ENCODE measurements at places on chromosomes 2 and 18.

DNA sequence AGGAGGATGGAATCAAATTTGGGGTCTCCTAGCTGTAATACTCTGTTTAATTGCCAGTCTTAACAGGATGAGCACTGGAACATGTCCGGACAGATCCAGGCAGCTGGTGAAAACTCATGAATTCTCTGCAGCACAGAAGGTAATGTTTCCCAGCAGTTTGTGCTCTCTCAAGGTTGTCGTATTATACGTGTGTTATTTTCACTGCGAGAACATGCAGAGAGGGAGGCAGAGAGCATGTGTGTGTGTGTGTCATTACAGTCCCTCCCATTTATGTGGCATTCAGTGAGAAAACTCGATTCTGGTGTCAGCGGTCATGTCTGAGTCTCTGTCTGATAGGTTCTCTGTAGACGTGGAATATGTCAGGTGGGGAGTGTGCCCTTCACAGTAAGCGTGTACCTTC lies 150.2 kb upstream of the POU3F3 start:
- no peak for DNase-seq

DNA sequence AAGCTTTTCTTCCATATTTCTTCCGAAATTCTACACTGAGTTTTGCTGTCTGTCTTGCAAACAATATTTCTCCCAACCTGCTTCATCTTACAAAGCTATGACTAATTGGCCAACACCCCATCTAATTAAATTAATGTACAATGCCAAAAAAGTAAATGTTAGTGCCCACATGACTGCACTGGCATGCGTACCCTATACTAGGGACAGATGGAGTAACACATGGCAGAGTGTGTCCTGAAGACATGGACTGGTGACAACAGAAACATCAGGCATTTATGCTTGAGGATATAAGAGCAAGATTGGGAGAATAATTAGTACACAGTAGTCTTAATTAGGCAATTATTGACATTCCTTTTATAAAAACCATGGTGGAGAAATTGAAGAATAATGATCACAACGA lies 66.8 kb downstream of the MREG start:
- no peak for DNase-seq

- no peak for DNase-seq
Observed at GRCh38 chr2:239289545-239289944, 111.3 kb downstream of the HDAC4 start.

DNA sequence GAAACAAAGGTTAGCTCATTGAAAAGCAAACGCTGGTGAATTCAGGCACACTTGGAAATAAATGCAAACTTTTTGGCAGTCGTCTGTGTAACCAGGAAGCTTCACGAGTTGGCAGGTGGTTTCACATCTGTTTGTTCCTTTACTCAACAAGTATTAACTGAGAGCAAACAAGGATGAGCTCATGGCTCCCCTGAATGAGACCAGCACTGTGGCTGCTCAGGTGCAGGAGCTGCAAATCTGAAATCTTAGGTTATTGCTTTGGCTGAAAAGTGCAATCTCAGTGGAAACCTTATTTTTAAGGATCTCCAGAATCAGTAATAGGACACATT lies 46.3 kb downstream of the SH3RF3 start:
- DNase-seq, result no peak

- no peak for DNase-seq
Observed at GRCh38 chr2:12718015-12718671, 1.4 kb downstream of the TRIB2 start.

GRCh38 chr2:224951723-224952481 lies 90.4 kb downstream of the DOCK10 start:
- no peak for DNase-seq

DNA sequence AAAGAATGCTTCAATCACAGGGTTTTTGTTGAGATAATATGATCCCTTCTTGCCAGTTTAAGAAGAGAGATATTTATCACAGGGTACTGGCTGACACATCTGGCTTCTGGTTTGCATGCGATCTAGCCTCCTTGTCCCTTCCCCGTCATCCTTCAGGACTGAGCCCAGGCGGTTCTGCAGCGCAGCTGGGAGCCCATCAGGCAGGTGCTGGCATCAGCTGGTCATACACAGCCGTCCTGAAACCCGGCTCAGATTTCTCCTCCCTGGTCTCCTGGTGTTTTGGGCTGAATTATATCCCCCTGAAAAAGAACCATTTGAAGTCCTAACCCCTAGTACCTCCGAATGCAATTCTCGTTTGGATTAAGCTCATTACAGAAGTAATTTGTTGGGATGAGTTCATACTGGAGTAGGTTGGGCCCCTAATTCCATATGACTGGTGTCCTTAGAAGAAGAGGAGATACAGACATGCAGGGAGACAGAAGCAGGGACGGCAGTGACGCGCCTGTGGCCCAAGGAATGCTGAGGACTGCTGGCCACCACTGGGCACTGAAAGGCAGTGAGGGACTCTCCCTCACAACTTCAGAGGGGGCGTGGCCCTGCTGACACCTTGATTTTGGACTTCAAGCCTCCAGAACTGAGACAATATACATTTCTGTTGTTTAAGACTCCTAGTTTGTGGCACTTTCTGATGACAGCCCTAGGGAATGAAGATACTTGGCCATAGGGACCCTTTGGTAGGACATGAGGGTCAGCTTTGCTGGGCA lies 83.9 kb upstream of the ODC1 start:
- DNase-seq, result no peak

DNA sequence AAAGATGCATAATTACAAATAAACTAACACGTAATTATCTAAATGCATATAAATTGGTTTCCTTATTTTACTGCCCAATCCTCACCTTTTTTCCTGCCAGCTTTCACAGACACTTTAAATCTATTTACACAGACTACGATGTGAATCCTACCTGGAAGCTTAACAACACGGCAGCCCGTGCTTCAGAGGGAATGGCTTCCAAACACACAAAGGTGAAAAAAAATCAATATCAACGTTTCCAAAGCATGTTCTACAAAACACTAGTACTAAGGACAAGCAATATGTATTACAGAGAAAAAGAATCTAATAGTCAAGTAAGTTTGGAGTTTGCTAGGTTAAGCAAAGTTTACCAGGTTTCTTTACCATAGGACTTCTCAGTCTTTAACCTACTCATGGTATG lies 4.4 kb downstream of the MAP4K3 start:
- DNase-seq, result no peak

DNA sequence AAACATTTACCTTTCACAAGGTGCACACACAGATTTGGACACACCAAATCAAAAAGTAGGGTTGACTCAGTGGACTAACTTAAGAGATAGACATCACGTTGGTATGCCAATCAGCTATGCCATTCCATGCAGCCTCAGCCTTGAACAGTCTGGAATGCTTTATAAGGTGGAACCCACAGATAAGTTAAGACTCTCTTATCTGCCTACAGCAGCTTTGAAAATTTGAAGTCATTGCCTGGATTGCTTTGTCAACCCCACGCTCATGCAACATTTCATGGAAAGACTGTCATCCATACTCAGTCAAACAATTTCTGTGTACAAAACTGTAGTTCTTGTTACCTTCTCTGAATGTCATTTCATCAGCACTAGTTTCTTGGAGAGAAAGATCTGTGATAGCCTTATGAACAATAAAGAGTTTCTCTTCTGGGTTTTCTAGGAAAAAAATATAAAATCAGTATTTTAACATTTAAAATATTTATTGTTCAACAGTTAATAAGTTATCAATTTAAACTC lies 1.2 kb downstream of the ERMN start:
- DNase-seq, result no peak

- DNase-seq, result no peak
Observed at GRCh38 chr2:88058191-88058590, 2.6 kb upstream of the KRCC1 start.

- DNase-seq, result no peak
Observed at GRCh38 chr2:227164763-227165291, 403 bp downstream of the COL4A3 start.

DNA sequence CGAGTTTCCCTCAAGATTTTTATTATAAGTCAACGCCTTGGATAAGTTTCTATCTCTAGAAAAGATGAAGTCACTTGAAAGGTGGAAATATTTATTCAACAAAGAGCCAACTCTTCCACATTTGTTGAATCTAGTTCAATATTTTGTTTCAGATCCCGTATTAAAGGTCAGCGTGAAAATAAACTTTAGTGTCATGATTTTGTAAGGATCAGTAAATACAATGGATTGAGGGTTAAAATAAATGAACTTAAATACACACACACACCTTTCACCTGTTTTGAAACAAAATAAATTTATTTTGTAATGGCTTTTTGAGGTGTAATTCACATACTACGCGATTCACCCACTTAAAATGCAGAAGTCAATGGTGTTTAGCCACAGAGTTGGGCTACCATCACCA lies 16.0 kb upstream of the NPPC start:
- DNase-seq, result no peak

All from activated CD4-positive, alpha-beta T cell treated with anti-CD3 and anti-CD28 coated beads, Interleukin-2, amount 50 U/mL, for 24 hours (primary cell).